ENCODE measurements at places on chromosomes 11 and 22.

GRCh38 chr11:63816166-63816565 lies 2.9 kb downstream of the SPINDOC start:
- DNase-seq = no peak

- no peak for DNase-seq
Observed at GRCh38 chr11:110311783-110312579, 15.6 kb upstream of the RDX start.

GRCh38 chr11:18191376-18191775 lies 18.7 kb downstream of the MRGPRX4 start:
- DNase-seq = no peak

DNA sequence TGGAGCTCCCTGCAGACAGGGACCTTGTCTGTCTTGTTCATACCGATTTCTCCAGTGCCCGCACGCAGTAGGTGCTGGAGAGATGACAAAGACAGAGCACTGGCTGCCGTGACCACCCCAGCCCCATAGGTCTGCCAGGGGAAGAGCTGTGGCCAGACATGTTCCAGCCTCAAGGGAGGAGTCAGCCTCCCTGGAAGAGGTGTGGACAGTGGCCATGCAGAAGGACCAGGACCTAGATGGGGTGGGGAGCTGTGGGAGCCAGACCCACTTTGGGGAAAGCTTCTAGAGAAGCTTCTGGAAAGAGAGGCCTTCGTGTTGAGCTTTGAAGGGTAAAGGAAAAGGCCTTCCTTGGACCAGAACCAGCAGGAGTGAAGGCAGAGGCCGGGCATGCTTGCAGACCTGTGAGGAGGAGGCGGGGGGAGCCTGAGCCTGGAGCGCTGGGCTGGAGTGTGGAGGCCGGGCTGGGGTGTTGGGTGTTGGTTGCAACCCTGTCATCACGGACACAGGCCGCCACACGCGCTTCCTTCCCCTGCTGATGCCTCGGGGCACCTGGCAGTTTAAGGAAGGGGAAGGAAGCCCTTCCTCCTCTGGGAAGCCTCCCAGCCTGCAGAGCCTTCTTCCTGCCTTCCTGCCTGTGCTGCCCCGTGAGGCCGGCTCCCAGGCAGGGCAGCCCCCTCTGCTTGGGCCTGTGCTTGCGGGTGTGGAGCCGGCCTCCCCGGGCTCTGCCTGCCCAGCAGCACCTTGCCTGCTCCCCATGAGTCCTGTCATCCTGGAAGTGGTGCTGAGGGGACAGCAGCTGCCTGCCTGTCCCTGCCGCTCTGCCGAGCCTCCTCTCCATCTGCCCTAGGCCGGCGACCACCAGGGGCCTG lies 12.3 kb downstream of the RELT start:
- DNase-seq = no peak

GRCh38 chr11:104946907-104947306 lies 21.5 kb downstream of the CASP4 start:
- DNase-seq = no peak

- no peak for DNase-seq
Observed at GRCh38 chr11:72493426-72494108, 59.2 kb upstream of the CLPB start.

GRCh38 chr11:73389134-73389525 lies 12.9 kb downstream of the RELT start:
- DNase-seq = no peak

DNA sequence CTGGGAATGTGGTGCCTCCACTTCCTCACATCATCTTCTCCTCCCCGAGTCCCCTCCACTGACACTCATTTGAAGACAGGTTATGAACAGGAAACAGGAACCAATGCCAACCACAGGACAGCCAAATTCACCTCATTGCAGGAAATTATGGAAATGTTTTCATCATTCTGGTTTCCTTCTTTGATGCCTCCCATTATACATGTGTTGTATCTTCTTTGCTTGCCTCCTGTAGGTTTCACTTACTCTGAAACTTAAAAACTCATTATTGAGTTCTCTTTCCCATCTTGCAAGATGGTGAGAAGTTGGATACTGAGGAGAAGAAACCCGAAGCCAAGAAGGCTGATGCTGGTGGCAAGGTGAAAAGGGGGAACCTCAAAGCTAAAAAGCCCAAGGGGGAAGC lies 108.5 kb downstream of the PHF21B start:
- no peak for DNase-seq

Measured in activated T-helper 1 cell treated with anti-CD3 and anti-CD28 coated beads, Interleukin-2, amount 50 U/mL, for 16 hours (primary cell).